ENCODE measurements at places on chromosomes 12 and 14.

GRCh38 chr12:47799357-47799955 is 20.2 kb downstream of the HDAC7 start:
- DNase-seq: no peak

GRCh38 chr12:109741970-109742703 is 28.5 kb downstream of the FAM222A start:
- DNase-seq: peak; percentile 2

DNA sequence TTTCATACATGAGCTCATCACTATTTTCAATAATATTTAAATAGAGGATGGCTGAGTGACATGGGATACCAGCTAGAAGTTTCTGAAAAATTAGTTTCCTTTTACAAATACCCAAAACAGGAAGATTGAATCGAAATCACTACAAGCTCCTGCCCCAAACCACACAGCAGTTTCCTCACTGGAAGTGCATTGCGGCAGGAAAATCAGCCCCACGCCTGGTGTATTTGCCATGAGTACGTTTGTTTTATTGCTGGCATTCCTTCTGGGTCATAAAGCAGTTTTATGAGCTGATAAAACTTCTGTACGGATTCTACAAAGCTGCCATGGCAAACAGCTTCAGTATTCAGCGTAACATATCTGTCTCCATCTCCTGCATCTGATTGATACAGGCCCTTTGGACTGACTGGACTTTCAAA is 23.7 kb downstream of the CDC42BPB start:
- no peak for DNase-seq

DNA sequence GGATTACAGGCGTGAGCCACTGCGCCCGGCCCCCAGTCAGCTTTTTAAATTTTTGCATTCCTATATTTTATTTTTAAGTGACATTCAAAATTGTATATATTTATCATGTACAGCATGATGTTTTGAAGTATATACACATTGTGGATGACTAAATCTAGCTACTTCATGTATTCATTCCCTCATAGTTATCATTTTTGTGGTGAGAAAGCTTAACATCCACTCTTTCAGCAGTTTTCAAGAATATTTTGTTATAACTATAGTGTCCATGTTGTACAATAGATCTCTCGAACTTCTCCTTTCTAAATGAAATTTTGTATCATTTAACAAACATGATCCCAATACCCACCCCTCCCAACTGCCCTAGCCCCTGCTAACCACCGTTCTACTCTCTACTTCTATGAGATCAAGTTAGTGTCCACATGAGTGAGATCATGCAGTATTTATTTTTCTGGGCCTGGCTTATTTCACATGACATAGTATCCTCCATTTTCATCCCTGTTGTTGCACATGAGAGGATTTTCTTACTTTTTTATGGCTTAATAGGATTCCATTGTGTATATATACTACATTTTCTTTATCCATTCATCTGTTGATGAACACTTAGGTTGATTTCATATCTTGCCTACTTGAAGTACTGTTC is 8.8 kb upstream of the HEBP1 start:
- DNase-seq: no peak

DNA sequence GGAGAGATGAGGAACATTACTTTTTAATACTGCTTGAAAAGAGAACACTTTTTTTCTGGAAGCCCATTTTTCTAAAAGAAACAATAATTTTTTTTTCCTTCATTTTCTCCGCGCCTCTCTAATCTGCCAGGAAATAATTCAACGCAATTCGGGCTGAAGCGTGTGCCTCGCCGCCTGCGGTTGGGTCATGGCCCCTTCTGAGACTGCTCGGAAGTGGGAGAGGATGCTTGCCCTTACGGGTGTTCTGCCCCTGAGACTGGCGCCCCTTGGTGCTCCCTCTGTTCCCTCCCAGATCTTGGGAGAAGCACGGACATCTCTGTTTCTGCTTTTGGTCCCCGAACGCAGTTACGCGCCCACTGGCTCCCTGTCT is 332 bp upstream of the TBC1D30 start:
- no peak for DNase-seq

DNA sequence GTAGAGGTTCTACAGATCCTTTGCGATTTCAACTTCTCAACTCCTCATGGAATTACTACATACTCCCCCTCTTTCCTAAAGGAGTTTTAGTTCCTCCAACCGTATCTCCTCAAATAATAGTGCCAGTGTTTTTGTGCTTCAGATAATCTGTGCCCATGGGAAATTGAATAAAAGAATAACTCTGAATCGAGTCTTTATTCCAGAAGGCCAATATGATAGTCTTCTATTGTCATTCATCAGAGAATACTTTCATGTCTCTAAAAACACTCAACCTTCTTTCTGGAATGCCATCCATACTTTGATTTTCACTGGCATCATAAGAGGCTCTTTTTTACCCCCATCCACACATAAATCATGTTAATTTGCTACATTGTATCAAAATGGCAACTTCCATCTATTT is 911.3 kb upstream of the USP15 start:
- DNase-seq: no peak

DNA sequence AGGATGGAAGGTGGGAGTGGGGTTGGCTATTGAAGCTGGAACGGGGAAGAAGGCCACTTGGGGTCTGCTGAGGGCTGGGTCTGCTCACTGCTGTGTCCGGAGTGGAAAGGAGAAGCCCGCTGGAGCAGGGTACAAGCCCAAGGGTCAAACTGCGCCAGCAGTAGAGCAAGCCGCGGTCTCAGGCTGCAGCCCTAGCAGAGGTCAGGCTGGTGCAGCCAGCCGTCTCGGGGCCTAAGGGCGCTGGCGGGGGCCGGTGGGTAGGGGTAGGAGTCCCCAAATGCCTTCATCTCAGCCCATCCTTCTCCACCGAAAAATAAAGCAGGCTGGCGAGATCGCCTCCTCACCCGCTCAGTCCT is 718 bp upstream of the JDP2 start:
- no peak for DNase-seq

DNA sequence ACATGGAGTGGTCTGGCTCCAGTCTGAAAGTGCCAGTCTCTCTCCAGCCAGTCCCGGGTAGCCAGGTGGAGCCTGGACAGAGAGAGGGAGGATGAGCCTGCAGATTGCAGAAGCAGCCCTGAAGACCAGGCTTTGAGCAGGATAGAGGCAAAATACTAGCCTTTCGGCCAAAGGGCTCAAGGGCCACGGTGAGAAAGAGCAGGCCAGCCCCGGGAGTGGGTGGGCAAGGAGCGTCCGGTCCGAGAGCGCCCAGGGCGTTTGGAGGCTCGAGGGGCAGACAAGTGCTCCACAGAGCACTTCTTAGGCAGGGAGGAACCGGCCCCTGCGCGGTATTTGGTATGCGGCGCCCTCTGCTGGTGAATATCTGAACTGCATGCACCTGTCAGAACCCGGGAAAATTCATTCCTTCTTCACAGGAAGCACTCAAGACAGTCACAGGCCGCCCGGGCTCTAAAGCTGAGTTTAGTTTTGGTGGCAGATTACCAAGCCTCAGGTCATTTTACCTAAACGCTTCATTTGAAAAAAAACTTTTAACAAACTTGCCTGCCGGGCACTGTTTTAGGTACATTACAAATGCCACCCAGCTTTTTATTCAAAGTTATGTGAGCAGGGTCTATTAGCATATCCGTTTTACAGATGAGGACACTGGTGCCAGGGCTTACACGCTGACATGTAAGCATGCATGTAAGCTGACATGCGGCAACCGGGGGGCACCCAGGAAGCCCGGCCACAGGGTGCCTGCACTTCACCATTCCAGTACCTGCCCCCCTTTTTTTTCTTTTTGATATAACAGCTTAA is 21.0 kb upstream of the PSMC1 start:
- DNase-seq: peak; percentile 82

DNA sequence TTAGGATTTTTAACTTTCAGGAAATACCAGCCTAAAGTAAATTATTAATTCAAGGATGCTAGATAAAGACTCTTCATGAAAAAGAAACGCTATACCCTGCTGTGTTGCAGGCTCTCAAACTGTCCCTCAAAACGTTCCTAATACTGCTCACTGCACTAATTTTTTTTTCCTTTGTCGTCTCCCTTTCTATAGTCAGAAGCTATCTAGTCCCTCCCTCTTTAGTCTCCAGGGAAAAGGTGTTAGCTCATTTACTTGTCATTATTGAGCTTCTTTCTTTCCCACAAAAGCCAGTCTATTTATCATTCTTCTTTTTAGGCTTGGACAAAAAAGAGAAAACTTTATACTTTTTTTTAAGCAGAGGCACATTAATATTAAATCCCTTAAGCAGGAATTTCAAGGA is 30.3 kb upstream of the INSM2 start:
- no peak for DNase-seq

Data from activated naive CD4-positive, alpha-beta T cell treated with anti-CD3 and anti-CD28 coated beads for 36 hours (primary cell).